ENCODE measurements at places on chromosomes 7 and 10.

DNA sequence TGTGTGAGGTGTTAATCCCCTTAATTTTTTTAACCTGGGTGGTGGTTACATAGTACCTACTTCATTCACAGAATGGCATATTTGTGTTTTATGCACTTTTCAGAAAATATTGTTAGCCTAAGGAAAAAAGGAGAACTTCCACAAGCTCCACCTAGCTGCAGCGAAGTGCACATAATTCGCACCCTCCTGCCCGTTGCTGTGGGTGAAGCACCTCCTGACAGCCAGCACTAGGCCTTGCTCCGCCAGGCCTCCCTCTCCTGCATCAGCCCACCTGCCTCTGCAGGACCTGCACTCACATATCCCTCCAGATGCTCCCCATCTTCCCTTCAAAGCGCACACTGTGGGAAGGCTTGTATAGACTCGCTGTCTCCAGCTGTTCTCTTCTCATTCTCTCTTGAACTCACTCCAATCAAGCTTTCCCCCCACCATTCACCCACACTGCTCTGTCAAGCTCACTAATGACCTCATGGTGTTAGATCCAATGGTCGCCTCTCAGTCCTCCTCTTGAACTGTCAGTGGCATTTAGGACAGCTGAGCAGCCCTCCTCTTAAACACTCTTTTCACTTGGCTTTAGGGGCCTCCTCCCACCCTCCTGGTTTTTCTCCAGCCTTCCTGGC lies 20.7 kb upstream of the GRID1 start:
- no peak for DNase-seq

DNA sequence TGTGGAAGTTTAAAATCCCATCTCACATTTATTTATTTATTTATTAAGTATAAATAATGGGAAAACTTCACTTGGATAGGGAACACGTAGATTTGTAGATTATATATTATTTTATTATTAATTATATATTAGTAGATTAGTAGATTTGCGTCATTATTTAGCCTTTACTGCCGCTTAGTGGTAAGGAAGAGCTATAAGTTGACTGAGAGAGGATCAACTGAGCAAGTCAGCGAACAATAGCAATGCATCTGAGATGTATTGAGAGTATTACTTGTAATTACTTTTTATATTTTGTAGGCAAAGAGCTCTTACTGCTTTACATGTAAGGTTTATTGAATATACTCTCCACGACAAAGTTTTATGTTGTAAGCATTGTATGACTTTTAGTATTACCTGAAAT lies 244.5 kb upstream of the ANKRD30A start:
- DNase-seq, result no peak

DNA sequence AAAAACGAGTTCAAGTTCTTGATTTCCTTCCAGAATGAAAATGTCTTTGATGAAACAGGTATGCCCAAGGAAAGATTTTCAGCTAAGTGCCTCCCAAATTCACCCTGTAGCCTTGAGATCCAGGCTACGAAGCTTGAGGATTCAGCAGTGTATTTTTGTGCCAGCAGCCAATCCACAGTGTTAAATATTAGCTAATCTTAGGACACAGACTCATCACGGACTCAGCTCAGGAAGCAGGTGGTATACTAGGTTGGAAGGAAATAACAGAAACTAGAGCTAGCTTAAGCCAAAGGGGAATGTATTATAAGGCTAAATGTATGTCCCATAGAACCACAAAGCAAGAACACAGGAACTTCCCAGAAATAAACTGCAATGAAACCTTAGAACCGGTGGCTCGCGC lies 151.0 kb upstream of the PRSS1 start:
- DNase-seq, result no peak

- DNase-seq, result no peak
Observed at GRCh38 chr10:113095419-113096127, 145.5 kb downstream of the TCF7L2 start.

GRCh38 chr10:3787816-3788215 lies 2.8 kb upstream of the KLF6 start:
- DNase-seq, result no peak

DNA sequence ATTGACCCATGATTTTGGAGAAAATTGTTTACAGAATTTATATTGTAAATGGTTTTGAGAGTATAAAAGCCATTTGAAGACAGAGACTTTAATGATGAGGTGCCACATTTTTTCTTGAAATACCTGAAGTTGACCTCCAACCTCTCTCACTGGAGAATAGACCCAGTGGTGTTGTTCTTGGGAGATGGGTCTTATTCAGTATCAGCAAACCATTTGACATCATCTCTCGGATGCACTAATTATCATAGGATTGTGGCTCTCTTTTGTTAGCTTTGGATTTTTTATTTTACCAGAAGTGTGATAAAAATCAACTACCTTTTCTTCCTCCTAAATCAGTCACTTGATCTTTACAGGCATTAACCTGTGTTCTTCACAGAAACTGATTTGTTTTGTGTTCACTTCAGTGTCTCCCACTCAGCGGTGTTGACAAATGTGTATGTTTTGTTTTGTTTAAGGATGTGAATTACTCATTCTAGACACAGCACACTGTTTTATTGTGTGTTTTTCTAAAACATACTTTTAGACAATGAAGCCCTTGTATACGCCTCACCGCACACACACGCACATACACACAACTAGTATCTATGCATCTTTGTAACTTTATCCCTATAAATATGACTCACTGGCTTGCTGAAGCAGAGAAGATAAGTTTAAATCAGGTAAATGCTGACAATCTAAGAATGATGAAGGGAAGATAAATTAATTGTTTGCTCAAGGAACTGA lies 455.6 kb downstream of the INHBA start:
- no peak for DNase-seq

GRCh38 chr7:75776295-75776971 lies 4.4 kb upstream of the CCL26 start:
- DNase-seq, result no peak

GRCh38 chr7:2158331-2159175 lies 74.2 kb downstream of the MAD1L1 start:
- no peak for DNase-seq

GRCh38 chr7:84187813-84188510 lies 6.6 kb downstream of the SEMA3A start:
- no peak for DNase-seq

DNA sequence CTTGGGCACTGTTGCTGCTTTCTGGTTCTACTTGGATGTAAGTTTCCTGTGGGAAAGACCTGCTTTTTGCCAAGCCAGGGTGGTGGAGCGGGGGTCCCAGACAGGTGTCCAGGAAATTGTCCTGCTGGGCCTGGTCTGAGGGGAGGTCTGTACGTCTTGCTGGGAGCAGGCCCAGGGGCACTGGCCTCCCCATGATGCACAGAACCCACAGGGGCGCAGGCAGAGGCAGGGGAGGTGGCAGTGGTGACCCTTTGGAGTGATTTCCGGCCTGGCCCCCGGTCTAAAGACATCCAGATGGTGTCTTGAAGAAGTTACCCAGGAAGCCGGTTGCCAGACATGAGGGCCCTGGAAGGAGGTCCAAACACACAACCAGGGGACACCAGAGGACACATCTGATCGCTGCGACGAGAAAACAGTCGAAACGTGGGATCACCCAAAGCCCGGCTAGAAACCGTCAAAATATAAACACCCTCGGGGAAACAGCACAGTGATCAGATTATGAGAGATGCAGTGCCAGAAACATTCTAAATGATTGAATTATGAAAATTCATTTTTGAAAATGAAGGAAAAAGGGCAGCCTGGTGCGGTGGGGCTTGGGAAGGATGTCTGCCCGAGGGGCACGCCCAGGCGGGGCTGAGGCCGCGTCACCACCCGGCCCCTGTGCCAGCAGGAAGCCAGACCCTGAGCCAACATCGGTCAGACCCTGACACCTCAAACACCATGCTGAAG lies 59.6 kb downstream of the TMEM270 start:
- DNase-seq, result no peak

GRCh38 chr10:88582411-88582805 lies 710 bp downstream of the RNLS start:
- no peak for DNase-seq

GRCh38 chr10:2890093-2890492 lies 177.3 kb upstream of the PFKP start:
- DNase-seq, result no peak

DNA sequence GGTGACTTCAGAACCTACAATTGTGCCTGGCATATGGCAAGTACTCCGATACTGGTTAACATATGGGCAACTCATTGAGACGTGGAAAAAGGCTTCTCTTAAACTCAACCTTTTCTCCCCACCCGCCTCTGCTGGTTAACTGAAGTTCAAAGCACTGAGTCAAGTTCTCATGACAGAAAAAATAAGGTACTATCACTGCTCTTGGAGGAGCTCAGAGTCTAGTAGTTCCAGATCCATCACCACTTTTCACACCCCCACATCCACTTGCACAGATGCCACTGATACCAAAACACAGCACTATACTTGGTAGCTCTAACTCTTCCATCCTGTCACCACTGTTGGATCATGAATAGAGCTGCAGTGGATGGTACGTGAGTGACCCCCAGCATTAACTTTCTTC lies 36.2 kb downstream of the CCDC6 start:
- no peak for DNase-seq

GRCh38 chr7:48528646-48529045 lies 357.4 kb downstream of the ABCA13 start:
- DNase-seq, result no peak

DNA sequence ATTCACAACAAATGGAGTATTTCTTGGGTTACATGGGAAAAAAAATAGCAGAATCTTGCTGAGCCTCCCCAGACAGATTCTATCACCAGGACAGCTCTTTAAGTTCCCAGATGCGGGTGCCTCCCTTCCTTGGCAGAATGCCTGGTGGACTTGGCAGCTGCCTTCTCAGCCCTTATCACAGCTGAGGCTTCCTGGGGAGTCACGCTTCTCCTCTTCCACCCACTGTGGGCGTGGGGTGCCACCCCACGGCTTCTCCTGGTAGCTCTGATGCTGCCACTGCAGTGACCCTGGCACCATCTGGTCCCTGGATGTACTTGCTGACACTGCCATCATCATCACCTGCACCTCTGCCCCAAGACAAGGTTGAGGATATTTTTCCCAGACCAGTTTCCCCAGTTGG lies 16.2 kb upstream of the NME8 start:
- no peak for DNase-seq

DNA sequence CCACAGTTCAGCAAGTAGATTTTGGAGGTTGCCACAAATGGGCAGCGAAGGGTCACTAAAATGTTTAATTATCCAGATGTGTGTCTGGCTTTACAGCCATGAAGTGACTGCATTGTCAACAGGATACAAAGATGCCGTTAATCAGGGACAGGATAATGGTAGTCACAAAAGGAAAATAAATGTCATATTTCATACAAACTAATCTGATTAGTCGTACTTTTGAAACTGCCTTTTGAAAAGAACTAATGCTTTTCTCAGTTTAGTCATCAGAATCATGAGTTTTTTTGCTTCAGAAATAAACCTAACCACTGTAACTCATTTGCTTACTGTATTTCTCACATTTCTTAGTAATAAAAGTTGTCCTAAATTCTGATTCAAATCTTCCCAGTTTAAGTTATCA lies 22.2 kb upstream of the WNT16 start:
- no peak for DNase-seq

GRCh38 chr7:39184391-39184790 lies 206.7 kb downstream of the POU6F2 start:
- DNase-seq, result no peak

DNA sequence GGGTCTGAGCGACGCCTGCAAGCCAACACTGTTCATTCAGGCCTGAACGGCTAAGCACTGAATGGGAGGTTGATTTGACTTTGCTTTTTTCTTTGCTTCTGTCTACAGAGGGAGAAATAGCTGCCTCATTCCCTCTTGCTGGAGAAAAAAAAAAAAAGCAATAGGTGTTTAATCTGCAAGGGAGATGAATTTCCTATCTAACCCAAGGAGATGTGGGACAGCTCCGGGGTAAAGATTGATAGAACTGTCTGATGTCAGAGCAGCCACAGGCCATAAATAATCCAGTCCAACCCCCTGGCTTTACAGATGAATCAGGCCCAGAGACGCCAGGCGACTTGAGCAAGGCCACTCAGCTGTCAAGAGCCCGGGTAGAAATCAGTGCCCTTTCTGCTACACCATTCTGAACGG lies 168.0 kb downstream of the ARHGAP12 start:
- no peak for DNase-seq

DNA sequence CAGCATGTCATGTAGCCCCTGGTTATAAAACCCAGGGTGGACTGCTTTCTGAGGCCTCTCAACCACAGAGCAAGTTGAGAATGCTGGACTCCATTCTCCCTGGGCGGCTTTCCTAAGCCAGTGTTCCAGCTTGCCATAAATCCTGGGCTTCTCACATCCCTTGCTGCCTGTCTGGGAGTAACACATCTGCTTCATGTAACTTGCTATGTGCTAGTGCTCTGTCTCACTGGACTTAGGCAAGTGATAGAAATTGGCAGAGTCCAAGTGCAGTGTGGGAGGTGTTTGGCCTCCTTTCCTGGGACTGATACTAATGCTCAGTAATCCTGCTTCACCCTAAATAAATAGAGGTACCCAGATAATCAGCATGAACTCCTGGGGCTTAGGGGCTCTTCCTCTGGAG lies 277.1 kb upstream of the POM121L12 start:
- DNase-seq, result no peak

- no peak for DNase-seq
Observed at GRCh38 chr10:7634142-7634894, 32.4 kb downstream of the ITIH5 start.

GRCh38 chr10:13099666-13100348 lies at the start of gene OPTN:
OPTN (plus strand) TSS chr10:13100163; CDS start chr10:13109123, 8,960 bp downstream.
- DNase-seq, result peak; percentile 77

GRCh38 chr7:100486753-100487446 lies 3.2 kb downstream of the NYAP1 start:
- DNase-seq, result no peak

GRCh38 chr7:12529971-12530710 lies 40.4 kb upstream of the SCIN start:
- no peak for DNase-seq

DNA sequence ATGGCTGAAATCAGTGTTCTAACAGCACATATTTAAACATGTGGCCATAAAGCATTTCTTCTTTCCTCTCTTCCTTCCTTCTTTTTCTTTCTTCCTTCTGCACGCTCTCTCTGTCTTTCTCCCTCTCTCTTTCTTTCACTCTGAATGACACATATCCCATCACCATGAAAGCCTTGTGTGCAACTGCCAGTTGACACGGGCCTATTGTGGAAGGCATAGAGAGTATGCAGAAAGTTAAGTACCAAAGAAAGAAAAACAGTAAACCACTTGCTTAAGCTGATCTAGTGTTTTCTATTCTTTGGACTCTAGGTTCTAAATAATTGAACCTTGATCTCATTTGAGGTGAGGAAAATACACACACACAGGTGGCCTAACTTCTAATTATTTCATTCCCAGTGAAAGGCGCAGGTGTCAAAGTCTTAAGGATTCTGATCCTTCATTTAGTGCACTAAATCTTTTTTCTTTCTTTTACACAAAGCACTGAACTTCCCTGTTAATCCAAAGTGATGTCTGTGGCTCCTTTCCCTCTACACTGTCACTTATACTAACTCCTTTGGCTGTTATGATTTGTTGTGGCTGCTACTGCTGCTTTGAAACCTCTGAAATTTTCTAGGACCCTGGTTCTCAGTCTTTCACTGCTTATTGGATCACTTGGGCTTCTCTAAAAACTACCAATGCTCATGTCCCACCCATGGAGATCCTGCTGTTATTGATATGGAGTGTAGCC lies 17.7 kb downstream of the DKK1 start:
- no peak for DNase-seq
